ENCODE measurements at places on chromosomes 7 and 10.

GRCh38 chr10:101920546-101920945 is 76.9 kb upstream of the KCNIP2 start:
- no peak for DNase-seq

GRCh38 chr7:36972140-36972518 is 247.8 kb upstream of the AOAH start:
- no peak for DNase-seq

GRCh38 chr10:122139627-122140170 is 131.4 kb upstream of the BTBD16 start:
- DNase-seq: no peak

- DNase-seq: no peak
These were observed 82.9 kb downstream of the PRTFDC1 start for GRCh38 chr10:24869354-24870015.

DNA sequence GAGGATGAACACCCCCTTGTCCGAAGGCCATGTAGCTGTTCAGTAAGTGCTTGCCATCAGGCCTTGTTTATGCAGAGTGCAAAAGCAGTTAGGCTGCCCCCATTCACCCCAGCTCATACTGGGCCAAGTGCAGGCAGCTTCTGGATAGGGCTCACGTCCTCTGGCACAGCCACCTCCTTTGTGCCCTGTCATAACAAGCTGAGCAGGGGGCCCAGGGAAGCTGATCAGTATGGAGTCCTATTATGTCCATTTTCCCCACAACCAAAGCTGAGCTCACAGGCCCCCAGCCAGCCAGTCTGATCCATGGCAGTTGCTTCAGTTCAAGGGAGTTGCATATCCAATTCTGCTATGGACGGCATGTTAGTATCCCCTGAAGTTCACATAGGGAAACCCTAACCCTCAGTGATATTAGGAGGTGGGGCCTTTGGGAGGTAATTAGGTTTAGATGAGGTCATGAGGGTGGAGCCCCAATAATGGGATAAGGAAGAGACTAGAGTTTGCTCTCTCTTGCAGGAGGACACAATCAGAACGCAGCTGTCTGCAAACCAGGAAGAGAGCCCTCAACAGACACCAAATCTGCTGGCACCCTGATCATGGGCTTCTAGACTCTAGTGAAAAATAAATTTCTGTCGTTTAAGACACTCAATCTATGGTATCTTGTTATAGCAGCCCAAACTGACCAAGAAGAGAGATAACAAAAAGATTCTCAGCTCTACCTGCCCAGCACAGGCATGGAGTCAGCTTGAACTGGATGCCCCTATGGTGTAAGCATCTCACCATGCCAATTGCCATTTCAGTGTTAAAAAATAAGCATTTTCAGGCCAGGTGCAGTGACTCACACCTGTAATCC is 155.9 kb downstream of the FGFR2 start:
- DNase-seq: no peak

GRCh38 chr7:151025924-151026671 is 1.8 kb upstream of the ATG9B start:
- no peak for DNase-seq

DNA sequence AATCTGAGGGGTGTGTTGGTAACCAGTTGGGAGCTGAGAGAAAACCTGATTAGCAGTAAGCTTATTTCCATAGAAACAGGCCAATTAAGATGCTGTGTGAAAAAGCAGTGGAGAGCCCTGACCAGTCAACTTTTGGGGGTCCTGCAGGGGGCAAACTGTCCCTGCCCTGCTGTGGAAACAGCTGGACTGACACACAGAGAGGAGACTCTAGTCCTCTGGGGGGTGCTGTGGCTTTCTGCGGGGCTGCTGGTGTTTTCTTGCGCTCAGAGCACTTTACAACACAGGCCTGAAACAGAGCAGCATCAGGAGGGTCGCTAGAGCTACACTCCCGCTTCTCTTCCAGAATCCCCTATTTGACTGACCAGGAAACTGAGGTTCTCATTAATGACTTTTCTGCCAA is 546.9 kb upstream of the GALNT17 start:
- DNase-seq: no peak

DNA sequence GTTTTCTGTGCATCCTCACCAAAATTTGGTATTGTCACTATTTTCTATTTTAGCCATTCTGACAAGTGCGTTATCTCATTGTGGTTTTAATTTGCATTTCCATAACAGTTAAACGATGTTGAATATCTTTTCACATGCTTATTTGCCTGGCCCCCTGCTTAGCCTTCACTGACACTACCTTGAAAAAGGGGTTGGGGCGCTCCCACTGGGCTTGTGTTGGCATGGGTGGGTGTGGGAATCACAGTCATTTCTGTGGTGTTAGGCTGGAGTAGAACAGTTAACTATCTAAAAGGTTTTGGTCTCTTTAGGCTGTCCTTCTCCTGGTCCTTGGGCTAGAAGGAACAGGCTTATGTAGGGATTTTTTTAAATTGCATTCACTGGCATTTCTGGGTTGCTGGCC is 72.2 kb upstream of the TMEM140 start:
- no peak for DNase-seq

GRCh38 chr7:154905146-154905545 is 97.8 kb downstream of the PAXIP1 start:
- DNase-seq: no peak

DNA sequence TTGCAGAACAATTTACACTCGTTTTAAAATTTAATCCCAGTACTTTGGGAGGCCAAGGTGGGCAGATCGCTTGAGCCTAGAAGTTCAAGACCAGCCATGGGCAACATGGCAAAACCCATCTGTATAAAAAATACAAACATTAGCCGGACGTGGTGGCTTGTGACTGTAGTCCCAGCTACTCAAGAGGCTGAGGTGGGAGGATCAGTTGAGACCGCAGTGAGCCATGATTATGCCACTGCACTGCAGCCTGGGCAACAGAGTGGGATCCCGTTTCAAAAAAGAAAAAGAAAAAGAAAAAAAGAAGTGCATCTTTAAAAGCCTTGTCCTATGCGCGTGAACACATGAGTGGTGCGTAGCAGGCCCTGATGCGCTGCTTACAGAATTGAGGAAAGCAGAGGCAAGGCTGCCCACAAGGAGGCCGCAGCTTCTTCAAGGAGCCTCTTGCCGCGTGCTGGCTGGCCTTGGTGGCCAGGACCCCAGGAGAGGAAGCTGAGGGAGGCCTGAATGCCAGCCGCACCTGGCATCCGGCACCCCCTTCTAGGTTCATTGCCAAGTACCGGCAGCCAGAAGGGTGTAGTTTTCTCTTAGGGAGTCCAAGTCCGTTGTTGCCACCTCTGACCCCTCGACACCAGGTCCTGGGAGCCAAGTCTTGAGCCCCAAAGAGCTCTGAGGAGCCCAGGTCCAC is 124.5 kb downstream of the UBE2H start:
- no peak for DNase-seq

DNA sequence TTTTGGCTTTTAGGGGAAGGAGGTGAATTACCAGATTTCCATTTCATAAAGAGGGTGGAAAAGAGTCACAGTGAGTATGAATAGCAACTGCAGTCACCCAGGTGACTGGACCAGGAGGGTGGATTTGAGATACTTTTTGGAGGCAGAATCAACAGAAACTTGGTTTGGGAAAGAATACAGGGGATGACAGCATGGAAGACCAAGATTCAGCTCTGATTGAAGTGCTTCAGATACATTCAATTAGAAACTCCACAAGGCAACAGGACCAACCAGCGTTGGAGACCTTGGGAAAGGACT is 83.0 kb downstream of the SGMS1 start:
- no peak for DNase-seq

- DNase-seq: no peak
These were observed 288.9 kb downstream of the PARD3 start for GRCh38 chr10:34526186-34526585.

- DNase-seq: no peak
These were observed 123.6 kb downstream of the TCERG1L start for GRCh38 chr10:131187926-131188325.

GRCh38 chr10:52078397-52078937 is 235.6 kb upstream of the DKK1 start:
- no peak for DNase-seq

GRCh38 chr10:96584035-96584434 is 2.8 kb downstream of the TM9SF3 start:
- no peak for DNase-seq

- DNase-seq: no peak
These were observed 4.4 kb upstream of the GSTK1 start for GRCh38 chr7:143258831-143259230.

GRCh38 chr7:44858161-44858560 is 10.3 kb upstream of the H2AZ2 start:
- DNase-seq: no peak

DNA sequence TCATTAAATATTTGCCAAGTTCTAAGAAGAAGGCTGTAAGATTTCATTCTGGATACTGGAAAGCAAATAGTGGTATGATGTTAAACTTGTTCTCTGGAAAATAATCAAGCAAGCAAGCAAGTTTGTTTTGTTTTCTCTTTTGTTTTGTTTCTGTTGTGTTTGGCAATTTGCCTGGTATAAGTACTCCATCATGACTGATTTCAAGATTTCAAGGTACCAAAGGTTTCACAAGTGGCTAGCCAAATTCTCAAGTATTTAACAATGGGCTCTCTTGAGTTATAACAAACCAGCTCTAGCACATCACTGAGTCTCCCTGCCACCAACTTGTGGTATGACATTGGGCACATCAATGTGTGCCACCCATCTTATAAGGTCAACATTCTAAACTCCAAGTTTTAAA is 151.7 kb upstream of the IGFBP3 start:
- no peak for DNase-seq

DNA sequence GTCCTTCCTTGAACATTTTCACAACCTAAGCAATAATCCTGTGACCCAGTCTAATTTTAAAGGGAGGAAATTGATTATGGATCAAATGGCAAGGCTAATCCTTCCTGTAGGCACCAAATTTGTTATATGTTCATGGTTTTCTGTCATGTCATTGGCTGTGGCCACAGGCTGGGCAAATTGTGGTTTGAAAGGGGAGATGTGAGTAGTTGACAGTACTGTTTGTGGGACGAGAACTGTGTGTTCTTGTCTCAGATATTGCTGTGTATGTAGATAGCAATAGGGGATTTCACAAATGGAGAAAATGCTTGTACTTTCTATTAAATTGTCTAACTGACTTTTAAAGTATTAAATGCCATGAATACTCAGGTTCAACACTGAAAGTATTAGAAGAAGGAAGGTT is 8.1 kb upstream of the PRKG1 start:
- DNase-seq: no peak

GRCh38 chr7:19489162-19489820 is 219.5 kb downstream of the POLR1F start:
- DNase-seq: no peak

- no peak for DNase-seq
These were observed 20.2 kb downstream of the KDM7A start for GRCh38 chr7:140156460-140157080.

GRCh38 chr7:152355474-152356057 is 80.2 kb downstream of the KMT2C start:
- no peak for DNase-seq

- no peak for DNase-seq
These were observed 705.5 kb downstream of the GRID1 start for GRCh38 chr10:85661123-85661522.

DNA sequence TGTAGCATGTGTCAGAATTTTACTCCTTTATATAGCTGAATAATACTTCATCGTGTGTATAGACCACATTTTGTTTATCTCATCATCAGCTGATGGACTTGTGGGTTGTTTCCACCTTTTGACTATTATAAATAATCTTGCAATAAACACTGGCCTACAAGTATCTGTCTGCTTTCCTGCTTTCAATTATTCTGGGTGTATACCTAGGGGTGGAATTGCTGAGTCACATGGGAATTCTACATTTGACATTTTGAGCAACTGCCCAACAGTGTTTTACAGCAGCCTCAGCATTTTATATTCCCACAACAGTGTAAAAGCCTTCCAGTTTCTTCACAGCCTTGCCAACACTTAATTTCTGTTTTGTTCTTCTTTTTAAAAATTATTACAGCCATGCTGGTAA is 200.3 kb upstream of the PRSS1 start:
- no peak for DNase-seq
